Upper lobe of right lung (tissue), 1 donor: ENCODE measurements at places on chromosomes 4 and X.

- DNase-seq = no peak
Measured at GRCh38 chrX:40298572-40299479, 201.1 kb upstream of the BCOR start.

DNA sequence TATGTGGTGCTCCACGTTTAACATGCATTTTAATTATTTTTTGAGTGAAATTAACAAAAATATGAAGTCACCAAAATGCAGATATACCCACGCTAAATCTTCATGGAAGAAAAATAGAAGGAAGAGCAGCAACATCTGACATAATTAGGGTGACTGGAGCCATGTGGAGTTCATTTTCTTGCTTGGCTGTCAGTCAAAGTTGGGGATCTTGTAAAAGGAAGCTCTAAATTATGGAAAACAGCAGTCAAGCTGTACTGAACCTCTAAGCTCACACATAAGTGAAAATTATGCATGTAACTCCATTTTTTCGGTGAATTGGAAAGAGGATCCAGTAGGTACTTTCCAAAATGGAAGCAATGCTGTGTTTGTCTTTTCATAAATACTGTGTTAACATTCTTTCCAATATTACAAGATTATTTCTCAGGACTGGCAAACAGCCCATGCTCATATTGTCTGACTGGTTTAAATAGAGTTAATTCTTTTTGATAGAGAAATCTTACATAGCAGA, 9.7 kb upstream of the PDGFC start:
- no peak for DNase-seq

- DNase-seq = no peak
Measured at GRCh38 chrX:53682885-53683555, 3.5 kb downstream of the HUWE1 start.

DNA sequence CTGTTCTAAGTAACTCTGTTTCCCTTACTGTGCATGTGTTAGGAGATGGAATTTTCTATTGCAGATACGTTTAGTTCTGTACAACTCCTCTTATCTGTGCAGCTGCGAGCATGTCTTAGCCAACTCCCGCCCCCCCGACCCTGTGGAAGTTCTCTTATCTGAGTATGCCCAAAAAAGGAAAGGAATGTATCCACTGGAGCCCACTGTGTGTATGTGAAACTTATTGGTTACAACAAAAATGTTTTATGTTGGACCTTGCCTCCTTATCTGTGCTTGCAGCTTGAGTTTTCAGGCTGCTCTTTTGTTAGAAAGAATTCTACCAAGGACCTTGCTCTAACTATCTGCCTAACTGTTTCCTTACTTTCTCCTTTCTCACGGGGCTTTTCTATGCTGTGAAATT, 24.2 kb upstream of the DCAF8L2 start:
- DNase-seq = no peak

DNA sequence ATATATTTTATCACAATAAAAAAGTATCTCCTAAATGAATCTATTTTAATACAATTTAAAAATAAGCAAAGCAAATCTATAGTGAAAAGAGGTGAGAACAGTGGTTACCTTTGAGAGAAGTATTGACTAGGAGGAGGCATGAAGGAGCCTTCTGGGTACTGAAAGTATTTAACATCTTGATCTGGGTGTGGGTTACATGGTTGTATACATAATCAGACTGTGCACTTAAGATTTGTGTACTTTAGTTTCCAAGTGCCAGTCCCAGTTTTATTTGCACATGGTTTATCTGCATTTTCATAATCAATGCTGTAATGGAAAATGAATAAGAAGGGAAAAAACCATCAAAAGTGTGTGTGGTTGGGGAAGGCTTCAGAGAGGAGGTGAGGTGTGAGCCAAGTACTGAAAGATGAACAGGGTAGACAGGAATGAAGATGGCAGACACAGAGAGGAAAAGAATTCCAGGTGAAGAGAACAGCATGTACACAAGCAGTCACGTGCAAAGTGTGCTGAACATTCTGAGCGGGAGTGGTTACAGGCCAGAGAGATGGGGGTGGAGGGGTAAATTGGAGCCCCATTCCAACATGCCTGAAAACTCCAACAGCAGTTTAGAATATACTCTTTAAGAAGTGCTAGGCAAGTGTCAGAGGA, 14.6 kb downstream of the MAP7D2 start:
- DNase-seq = no peak

DNA sequence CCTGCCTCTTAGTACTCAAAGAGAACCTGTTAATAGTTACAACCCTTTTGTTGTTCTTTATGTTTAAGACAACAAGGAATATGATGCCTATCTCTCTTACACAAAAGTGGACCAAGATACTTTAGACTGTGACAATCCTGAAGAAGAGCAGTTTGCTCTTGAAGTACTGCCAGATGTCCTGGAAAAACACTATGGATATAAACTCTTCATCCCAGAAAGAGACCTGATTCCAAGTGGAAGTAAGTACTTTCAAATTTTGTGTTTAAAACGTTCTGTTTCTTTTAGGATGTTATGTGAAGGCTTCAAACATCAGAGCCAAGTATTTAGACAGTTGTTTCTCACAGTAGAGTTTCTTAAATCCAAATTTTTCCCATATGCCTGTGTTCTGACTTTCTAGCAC, 67.2 kb upstream of the NRK start:
- no peak for DNase-seq

- DNase-seq = no peak
Measured at GRCh38 chrX:19172741-19173140, 50.5 kb upstream of the ADGRG2 start.

DNA sequence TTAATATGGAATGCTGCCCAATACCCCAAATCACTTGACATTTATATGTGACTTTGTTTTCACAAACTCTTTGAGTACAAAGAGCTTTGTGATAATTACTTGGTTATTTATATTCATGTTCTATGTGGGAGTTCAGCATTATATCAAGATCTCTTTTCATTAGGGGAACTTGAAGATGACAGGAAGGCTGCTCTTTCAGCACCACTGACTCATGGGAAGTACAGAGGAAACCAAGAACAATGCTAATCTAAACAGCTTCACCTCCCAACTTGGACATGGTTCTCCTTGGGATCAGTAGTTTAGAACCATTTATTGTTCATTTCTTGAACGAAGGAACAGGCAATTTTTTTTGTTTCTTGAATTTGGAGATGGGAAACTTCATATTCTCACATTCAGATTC, 184.0 kb upstream of the AFF2 start:
- no peak for DNase-seq

- no peak for DNase-seq
Measured at GRCh38 chrX:12467321-12467720, 323.9 kb upstream of the PRPS2 start.

DNA sequence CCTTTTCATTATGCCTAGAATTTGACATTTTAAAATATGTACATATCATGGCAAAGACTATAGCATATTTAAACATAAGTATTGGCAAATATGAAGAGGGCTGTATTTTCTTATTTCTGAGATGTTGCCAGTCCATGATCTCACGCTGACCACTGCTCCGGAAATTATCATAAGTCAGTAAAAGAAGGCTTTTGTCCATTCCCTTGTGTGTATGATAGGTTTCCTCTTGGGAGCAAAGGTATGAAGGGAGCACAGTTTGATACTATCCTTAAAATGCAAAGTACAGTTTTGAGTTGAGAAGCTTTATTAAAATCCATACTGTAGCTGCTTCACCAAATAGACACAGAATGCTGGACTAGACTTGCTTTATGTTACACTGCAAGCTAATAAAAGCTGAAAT, 52.6 kb upstream of the AGA start:
- DNase-seq = no peak

DNA sequence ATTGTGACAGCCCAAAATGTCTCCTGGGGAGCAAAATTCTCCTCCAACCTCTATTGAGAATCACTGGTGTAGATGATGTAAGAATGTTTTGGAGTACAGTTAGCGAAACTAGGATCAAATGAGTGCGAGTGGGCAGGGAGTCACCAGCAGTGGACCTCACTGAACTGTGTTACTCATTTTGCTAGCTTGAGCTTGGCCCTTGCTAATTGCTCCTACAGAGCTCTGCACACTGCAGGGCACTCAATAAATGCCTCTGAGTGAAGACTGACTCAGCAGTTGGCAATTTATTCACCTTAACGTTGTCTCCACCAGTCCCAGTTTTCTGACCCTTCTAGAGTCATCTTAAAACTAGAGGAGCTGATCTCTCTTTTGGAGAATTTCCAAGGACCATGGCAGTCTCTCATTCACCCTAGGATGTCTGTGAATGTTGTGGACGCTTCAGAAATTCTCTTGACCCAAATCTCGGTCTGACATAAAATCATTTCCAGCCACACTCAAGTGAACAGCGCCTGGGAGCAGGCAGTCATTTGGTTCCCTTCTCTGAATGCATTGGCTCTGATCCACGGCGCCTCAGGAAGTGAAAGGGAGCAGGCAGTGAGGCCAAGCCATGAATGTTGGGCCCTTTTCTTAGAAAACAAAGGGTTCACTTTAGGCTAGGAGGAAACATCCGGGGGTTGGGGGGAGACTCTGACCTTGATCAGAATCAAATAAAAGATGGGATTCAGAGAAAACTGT, 148.1 kb downstream of the NWD2 start:
- DNase-seq = no peak

- DNase-seq = no peak
Measured at GRCh38 chr4:1294424-1294823, 4.7 kb downstream of the MAEA start.

- DNase-seq = no peak
Measured at GRCh38 chr4:129136433-129136832, 40.5 kb downstream of the C4orf33 start.

DNA sequence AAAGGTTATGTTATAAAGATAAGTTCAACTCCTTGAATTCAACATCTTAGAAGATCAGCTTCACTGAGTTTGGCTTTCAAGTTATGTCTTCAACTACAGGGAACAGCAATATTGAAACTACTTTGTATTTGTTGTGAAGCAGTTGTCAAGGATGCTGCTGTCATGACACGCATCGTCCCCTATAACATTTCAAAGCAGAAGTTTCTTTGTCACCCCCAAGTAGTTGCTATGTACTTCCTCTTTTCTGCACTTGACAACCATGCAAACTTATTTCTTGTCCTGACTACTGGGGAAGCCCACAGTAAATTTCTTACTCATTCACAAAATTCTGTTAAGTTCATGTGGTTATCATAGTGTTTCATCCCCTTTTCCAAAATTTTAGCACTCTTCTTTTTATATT, 14.3 kb downstream of the ANTXR2 start:
- DNase-seq = no peak

GRCh38 chr4:956531-957230, 16.7 kb downstream of the DGKQ start:
- peak; percentile 60 for DNase-seq

DNA sequence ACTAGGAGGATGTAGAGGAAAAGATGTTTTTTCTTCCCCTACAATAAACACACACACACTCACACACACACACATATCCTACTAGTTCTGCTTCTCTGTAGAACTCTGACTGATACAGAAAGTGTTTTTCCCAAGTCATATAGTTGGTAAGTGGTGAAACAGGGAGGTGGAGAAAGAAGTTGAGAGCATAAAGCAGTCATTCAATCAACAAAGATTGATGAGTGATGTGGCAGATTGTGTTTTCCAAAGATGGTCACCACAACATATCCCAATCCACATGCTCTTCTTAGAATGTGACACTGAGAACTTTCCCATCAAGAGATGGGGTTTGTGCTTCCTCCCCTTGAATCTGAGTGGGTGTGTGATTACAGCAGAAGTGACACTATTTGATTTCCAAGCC, 123.4 kb upstream of the ATP6AP2 start:
- DNase-seq = no peak

GRCh38 chr4:76995776-76996175, 46.2 kb downstream of the SEPTIN11 start:
- no peak for DNase-seq

DNA sequence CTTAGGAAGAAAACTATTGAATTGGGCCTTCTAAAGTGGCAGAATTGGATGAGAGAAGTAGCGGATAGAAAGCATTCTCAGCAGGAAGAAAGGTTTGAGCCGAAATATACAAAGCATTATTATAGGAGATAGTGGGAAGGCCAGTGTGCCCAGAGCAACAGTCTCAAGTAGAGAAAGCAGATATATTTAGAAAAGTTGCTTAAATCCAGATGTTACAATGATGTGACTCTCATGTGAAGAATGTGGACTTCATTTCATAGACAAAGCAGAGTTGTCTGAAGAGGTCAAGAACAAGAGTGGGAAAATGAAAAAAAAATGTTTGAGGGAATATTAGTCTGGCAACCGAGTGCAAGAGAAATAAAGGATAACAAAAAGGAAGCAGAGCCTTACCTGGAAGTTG, 66.9 kb downstream of the SYNPO2 start:
- DNase-seq = no peak

GRCh38 chrX:97384685-97385084, 501.0 kb downstream of the RPA4 start:
- no peak for DNase-seq

DNA sequence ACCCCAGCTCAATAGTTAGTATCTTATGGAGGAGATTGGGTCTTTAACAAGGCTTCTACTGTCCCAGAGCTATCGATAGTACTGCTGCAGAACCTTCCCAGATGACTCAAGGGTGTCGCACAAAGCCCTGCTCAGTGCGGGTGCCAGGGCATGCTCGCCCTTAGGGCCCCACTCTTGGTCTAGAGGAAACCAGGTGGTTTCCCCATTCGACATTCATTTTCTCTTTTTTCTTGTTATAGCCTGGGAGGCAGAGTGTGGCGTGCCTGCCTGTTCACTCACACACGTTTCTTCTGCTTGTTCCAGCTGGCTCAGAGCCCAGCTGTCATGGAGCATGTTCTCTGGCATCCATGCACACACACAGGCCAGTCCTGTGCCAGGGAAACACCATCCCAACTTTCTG, 144.5 kb downstream of the SMIM20 start:
- DNase-seq = no peak
